ENCODE measurements at places on chromosomes 16 and 17.

DNA sequence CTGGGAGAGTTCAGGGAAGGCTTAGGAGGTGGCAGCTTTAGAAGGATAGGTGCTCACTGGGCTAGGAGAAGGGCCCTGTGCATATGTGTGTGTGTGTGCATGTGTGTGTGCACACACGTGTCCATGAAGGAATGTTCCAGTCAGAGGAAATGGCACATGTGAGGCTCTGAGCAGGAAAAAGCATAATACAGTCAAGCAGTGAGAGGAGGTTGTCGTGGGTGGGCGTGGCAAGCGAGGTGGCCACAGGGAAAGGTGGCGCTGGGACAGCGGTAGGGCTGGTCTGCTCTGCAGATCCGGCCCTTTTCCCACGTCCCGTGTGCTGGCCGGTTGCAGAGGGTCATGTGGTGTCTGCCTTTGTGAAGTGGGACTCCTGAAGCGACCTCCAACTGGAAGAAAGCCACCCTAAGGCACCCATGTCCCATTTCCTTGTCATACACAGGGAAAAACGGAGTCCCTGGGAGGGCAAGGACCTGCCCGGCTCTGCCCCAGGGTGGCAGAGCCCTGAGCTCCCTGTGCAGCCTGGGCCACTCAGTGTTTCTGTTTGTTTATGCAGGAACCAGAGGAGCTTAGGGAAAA is 40.1 kb downstream of the NT5M start:
- DNase-seq, result no peak

DNA sequence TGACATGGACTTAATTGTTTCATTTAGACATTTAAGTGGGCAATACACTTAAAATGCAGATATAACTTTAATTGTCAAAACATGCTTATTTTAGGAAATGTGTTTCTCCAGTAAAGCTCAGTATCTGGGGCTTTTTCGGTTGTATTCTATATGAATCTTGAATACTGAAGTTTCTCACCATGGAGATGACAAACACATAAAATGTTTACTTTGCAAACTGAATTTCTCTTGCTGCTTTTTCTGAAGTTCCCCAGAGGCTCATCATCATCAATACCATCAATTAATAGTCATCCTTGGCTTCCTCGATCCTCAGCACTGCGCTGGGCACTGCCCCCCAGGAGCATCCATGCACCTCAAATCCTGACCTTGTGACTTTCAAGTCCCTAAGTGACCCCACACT is 227.3 kb downstream of the WWOX start:
- DNase-seq, result no peak

GRCh38 chr17:27816946-27817345 is 16.6 kb upstream of the NOS2 start:
- no peak for DNase-seq

DNA sequence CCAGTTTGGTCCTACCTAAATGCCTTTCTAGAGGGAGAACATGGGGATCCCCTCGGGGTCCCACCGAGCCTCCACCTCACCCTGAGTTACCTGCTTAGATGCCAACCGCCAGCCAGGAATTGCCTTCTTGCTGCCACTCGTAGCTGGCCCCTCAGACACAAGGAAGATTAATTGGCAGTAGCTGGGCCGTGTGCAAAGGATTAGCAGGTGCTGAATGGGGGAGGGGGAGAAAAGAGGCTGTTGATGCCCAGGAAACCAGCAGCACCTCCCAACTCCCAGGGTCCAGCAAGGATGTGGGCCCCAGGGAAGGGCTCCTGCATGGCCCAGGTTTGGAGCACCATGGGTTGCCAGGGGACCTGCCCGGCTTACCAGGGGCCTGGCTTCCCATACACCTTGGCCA is at the start of gene CNGB1:
Gene CNGB1, minus strand, starts transcription at position 159 of the 400 bp plus-strand sequence. CDS start 3,842 bp downstream, outside the sequence.
- DNase-seq, result no peak

GRCh38 chr17:37813751-37814150 is 68.9 kb upstream of the HNF1B start:
- DNase-seq, result no peak

- DNase-seq, result no peak
These were observed 1.3 kb downstream of the RNF157 start for GRCh38 chr17:76238847-76239537.

DNA sequence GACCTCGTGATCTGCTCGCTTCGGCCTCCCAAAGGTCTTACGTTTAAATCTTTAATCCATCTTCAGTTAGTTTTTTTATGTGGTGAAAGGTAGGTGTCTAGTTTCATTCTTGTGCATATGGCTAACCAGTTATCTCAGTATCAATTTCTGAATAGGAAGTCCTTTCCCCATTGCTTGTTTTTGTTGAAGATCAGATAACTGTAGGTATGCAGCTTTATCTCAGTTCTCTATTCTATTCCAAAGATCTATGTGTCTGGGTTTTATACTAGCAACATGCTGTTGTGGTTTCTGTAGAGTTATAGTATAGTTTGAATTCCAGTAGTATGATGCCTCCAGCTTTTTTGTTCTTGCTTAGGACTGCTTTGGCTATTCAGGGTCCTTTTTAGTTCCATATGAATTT is 65.2 kb downstream of the TNFRSF13B start:
- no peak for DNase-seq

DNA sequence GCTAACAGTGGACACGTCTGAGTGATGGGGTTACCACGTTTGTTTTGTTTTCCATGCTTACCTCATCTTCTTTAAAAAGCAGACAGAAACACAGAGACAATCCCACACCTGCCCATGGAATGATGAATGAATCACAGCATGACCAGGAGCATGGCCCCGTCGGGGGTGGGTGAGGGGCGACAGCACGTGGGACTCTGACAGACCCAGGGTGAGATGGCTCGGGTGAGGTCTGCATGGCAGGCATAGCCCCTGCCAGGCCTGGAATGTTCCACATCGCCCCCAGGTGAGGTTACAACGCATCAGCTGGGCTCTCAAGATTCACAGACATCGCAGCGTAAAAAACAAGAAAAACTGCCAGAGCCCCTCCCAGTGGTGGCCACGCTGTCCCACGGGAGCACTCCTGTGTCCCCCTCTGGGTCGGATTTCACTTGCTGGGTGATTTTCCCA is 18.1 kb downstream of the SLC7A5 start:
- no peak for DNase-seq

GRCh38 chr16:51565184-51565583 is 414.1 kb upstream of the SALL1 start:
- DNase-seq, result no peak
